ENCODE measurements at places on chromosomes 6 and 20.

DNA sequence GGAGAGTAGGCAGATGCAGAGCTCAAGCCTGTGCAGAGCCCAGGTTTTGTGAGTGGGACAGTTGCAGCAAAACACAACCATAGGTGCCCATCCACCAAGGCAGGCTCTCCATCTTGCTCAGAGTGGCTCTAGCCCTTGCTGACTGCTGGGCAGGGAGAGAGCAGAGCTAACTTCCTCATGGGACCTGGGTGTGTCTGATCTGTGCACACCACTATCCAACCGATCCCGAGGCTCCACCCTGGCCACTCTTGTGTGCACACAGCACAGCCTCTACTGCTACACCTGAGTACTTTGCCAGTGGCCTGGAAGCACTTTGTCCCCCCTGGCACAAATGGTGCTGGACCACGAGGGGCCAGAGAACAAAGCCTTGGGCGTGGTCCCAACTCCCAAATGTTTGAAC, 7.9 kb upstream of the DEFB125 start:
- DNase-seq, result no peak

- DNase-seq, result no peak
These were observed 30.2 kb upstream of the MCM3 start for GRCh38 chr6:52314752-52315151.

- DNase-seq, result no peak
These were observed 48.4 kb downstream of the BMP5 start for GRCh38 chr6:55826941-55827340.

GRCh38 chr6:34151321-34152041, 5.6 kb upstream of the GRM4 start:
- no peak for DNase-seq

DNA sequence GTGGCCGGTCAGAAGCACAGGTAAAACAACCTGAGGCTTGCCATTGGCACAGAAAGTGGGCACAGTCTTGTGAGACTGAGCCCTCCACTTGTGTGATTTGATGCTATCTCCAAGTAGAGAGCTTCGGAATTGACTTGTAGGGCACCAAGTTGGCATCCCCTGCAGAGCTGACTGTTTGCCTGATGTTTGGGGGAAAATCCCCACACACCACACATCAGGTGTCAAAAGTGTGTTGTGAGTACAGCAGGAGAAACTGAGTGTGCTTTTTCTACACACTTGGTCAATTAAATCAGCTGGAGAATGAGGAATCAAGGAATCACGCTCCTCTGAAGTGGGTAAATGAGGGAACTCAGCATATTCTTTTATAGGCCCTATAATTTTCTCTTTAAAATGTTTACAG, 989 bp downstream of the SERINC3 start:
- no peak for DNase-seq

DNA sequence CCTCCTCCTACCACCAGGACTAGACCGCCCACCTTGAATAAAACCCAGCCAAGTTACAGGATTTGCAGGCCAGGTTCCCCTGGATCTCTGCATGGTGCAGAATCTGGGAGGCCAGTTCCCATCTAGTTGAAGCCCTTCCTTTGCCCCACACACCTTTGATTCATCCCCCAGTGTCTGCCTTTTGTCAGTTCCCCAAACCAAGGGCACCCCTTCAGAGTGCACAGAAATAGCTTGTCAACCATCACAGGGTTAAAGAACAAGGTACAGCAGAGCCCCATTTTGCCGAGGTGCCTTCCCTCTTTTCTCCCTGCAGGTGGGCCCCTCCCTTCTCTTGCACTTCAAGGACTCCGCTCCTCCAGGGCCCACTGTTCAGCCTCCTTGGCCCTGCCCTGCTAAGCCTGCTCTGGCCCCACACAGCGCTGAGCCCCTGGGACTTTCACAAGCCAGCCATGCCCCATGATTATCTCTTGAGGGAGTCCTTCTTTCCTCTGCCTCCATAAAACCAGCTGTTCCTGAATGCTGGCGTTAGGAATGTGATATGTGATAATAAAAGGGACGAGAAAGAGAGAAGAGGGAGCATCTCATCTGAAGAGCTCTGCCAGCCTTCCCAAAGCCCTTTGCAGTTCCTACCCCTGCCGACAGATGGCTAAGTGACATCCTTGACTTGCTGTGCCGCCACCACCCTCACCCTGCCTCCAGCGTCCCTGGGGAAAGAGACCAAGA, 280.3 kb downstream of the CDC5L start:
- no peak for DNase-seq

GRCh38 chr6:140966676-140967075, 1166.0 kb upstream of the GJE1 start:
- DNase-seq, result no peak

- no peak for DNase-seq
These were observed 23.8 kb downstream of the PCNA start for GRCh38 chr20:5095931-5096330.

Measured in SHP77 treated with DMSO at 0.1 percent for 48 hours (cell line).